Esophagus squamous epithelium (tissue), 5 donors: ENCODE measurements at places on chromosomes 1 and 21.

DNA sequence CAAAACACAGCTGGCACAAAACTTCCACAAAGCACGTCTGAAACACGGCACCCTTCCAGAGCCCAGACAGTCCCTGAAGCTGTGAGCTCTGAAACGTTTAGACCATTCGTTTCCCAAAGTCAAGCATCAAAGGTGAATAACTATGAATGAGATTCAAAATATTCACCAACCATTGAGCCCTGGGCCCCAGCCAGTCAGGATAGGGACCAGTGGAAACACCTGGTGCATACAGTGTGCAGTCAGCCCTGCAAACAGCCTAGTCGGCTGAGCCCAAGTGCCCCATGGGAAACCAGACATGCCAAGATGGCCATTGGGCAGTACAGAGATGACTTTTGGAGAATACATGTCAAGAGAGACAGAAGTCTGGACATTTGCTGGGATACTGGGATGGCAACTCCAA is 90.4 kb upstream of the EDN2 start:
- DNase-seq: no peak

DNA sequence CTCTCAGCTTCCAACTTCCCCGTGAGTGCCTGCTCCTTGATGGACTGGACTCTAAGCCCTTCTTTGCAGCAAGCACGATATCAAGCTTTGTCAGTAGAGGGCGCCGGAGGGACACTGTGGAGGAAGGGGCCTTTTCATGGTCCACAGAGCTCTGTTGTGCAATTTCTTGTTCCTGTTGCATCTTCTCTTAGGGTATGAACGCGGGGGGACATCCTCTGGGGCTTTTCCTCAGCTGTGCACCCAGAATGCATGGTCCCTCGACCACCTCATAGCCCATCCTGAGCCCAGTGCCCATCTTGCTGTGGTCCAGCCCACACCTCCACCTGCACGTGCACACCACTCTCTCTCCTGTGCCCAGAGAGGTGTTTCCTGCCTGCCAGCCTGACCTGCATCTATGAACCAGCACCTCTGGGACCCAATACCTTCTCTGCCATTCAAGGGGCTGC is 556.8 kb downstream of the PTPRU start:
- DNase-seq: peak; percentile 11

GRCh38 chr1:67135354-67135753 is 584 bp upstream of the C1orf141 start:
- DNase-seq: no peak

DNA sequence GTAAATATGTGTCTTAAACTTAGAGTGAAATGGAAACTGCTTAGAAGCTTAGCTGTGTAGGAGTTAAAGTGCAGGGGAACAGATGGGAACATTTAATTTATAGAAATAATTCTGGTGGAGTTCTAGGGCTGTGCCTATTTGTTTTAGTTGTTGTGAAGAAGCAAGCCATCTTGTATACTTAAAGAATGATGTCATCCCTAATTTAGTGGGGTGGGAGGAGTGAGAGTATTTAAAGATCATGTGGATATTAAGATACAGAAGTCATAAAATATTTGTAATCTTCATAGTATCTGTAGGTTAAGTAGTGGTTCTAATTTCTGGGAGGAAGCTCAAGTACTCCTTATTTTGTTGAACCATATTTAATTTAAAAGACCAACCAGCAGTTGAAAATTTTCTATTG is 41.5 kb downstream of the BACH1 start:
- DNase-seq: no peak

DNA sequence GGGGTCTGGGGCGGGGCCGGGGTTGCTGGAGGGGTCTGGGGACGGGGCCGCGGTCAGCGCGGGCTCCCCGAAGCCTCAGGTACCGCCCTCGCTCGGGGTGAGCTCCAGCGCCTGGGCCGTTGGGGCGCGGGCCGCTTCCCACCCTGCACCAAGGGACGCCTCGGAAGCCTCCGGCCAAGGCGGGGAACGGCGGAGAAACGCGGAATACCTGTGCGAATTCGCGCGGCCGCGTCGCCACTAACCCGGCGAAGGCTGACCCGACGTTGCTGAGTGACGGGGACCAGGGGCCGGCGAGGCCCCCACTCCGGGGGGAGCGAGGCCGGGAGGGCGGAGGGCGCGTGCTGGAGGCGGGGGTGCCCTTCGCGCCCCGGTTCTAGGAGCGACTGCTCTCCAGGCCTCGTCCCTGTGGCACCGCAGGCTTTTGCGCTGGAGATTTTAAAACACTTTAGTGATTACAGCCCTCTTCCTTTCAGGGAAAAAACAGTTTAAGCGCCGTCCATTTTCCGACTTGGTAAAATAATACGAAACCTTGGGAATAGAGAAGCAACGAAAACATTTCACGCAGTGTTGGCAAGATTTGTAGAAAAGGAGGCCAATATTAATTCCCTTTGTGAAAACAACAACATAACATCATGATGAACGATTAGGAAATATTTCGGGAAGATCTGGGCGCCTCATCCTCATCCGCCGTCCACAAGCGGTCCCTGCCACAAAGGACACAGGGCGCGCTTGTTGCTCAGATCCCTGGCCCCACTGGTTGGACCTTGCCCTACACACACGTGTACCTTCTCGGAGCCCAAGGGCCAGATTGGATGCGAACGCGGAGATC is 971 bp upstream of the GNG4 start:
- no peak for DNase-seq

- DNase-seq: no peak
Observed at GRCh38 chr1:107750364-107750959, 214.5 kb downstream of the VAV3 start.

DNA sequence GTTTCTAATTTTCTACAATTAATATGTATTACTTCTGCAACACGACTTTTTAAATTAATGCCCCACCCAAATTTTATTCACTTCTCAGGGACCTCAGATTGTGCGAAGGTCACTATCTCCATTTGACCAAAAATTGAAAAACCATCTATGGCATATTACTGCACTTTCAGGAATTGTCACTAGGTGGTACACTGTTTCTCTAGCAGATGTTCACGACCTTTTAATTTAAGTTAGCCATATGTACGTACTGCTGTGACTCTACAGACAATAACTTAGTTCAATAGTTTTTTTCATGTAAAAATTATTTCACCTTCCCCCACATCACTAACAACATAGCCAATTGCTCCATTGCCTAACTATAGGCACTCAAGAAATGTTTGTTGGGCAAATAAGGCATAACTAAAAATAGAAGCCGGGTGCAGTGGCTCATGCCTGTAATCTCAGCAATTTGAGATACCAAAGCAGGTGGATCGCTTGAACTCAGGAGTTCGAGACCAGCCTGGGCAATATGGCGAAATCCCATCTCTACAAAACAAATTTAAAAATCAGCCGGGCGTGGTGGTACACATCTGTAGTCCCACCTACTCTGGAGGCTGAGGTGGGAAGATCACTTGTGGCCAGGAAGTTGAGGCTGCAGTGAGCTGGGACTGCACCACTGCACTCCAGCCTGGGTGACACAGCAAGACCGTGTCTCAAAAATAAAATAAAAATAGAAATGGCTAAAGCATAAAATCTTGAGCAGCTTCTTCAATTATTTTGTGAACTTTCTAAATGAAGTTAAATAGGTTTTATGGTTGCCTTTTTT is 75.7 kb upstream of the PKN2 start:
- DNase-seq: no peak

- DNase-seq: no peak
Observed at GRCh38 chr1:28241638-28242241, 5.8 kb downstream of the ATP5IF1 start.

DNA sequence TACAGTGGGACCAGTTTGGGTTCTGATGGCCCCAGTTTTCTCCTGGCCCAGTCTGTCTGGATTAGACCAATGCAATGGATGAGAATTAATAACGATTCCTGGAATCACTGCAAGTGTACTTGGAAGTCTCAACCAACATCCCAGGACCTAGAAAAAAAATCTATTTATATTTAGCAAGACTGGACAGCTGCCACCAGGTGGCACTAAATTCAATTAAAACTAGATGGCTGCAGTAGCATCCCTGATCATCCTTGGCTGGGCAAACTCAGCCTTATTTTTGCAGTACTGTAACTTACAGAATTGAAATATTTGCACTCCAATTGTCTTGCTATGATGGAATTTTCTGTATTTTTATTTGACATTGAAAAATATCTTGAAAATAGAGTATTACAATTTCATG is 165.7 kb downstream of the NCAM2 start:
- DNase-seq: no peak

DNA sequence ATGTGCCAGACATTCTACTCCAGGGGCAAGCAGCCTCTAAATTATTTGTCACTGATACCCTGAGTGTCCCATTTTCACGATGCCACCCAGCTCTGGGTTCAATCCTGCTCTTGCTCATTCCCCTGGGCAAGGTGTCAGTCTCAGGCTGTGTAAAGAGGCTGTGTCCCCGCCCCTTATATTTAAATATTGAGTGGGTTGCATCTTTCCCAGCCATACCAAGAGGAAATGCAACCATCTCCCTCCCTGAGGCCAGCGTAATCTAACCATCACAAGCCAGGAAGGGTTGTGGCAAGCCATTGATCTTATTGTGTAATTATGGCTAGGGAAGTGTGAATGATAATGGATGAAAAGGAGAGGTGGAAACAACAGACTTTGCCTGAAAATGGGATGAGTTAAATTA is 54.7 kb upstream of the CLDN14 start:
- no peak for DNase-seq

DNA sequence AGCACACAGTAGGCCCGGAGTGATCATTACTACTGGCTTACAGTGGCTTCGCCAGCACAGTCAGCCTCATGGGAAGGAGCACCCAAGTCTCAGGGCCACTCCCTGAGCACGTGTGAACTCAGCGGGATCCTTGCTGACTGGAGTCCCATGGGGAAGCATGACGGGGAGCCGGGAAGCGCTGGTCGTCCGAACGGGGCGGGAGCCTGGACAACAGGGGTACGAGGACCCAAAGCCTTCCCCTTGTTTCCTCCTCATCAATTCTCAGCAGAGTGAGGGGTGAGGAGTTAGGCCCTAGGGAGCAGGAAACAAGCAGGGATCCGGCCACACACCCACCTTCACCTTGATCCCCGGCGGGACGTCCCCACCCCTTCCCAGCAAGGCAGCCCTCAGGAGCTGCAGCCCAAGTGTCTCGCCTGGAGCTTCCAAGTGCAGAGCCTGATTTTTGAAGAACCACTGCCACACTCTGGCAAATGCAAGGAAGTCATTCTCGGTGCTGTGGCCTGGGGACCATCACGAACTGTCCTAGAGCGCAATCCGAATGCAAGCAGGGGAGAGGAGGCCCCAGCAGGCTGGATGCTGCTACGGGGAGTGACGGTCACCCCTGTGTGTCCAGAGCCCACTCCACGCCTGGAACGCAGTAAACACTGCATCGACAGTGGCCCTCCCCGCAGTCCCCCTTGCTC is 35.5 kb downstream of the TOMM20 start:
- DNase-seq: no peak

GRCh38 chr1:37441490-37441889 is 32.9 kb upstream of the ZC3H12A start:
- DNase-seq: no peak

DNA sequence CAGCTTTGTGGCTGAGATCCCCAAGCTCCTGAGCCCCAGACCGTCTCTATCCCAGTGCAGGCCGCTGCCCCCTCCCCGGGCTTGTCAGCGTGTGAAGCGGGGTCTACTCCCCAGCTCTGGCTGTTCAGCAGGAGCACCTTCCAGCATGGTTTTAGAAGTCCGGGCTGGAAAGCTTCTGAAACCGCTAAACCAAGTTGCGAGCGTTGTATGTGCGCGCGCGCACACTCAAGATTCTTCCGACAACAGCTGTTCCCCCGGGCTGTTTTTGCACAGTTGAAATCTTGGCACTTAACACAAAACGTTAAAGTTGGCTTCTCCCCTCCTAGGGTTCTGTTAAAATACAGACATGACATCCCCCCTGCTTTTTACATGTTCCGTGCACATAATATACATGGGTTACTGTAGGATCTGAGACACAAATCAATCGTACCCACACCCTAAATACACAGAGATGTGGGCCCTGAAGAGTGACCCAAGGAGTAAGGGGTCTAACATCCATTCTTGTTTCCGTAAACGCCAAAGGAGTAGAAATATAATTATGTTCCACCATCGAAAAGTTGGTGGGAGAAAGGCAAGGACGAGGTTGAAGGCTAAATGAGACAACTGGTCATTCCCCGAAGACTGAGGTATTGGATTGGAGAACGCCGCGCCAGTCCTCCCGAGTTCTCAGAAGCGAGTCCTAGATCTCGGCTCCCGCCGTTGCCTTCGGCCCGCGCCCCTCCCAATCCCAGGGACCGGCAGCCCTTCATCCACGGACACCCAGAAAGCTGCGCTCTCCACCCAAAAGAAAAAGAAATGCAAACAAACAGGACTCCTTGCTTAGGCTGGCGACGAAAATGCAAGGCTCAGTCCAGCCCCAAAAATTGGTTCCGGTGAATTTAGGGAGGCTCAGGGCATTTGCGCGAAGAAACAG is 1.3 kb downstream of the TBX15 start:
- no peak for DNase-seq

GRCh38 chr1:32349211-32349708 is 13.0 kb downstream of the FAM229A start:
- no peak for DNase-seq

DNA sequence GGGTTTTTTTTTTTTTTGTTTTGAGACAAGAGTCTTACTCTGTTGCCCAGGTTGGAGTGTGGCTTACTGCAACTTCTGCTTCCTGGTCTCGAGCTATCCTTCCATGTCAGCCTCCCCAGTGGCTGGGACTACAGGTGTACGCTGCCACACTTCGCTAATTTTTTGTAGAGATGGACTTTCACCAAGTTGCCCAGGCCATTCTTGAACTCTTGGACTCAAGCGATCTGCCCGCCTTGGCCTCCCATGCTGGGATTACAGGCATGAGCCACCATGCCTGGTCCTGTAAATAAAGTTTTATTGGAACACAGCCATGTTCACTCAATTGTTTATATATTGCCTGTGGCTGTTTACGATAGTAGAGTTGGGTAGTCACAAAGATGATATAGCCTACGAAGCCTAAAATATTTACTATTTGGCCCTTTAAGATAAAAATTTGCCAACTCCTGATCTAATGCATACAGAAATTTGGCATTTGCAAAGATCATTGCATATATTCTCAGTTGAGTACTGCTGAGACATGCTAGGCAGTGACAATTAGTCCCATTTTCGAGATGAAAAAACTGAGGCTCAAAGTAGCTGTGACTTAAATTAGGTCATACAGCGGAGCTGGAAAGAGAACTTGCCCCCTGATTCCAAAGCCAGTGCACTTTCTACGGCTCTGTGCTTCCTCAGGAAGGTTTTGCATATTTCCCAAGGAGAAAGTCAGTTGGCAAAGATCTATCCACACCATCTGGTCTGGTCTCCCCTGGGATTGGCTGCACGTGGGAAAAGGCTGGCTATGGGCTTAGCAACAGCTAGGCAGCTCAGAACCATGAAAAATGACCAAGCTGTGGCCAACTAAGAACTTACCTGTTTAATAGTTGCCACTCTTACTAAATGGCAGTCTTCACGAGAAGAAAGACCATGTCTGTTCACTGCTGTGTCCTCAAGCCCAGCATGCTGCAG is 19.4 kb downstream of the MECR start:
- no peak for DNase-seq
